HT1080 (cell line): ENCODE measurements at places on chromosomes 11 and 22. TPM values are rescaled to one million over a fixed set of nuclear protein-coding genes. Genes with fewer than 3 reads are reported as not detected.

DNA sequence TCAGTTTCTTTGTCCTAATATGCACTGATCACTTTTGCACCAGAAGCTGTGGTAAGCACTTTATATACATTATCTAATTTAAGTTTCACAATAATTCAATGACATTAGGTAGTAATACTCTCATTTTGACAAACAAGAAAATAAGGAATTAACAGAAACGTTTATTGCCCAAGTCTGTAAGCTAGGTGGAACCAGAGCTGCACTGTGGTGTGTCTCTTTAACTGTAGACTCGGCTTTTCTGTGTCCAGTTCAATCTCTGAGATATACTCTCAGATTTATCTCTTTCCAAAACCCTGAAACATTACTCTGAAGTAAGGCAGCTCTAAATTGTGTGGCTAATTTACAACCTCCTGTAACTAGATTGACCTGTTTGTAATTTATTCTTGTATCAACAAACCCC is 101.1 kb downstream of the MUC15 start:
- DNase-seq: no peak

DNA sequence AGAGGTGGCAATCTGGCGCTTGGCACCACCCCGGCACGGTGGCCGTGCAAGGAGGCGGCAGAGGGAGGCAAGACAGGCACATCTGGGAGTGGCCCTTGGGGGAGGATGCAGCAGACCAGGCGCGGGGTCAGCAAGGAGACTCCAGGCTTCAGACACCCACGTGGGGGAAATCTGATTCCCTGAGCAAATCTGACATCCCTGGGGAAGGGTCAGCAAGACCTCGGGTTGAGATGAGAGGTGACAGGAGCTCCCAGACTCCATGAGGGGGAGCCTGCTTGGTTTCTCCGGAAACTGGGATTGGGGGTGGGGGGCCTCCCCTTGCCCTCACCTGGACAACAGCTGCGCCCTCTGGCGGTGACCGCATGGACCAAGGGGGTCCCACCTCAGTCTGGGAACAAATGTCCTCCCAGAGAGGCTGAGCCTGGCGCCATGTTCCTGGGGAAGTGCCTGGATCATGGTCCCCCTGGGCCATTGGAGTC is 4.0 kb upstream of the RCOR2 start:
- DNase-seq: no peak

DNA sequence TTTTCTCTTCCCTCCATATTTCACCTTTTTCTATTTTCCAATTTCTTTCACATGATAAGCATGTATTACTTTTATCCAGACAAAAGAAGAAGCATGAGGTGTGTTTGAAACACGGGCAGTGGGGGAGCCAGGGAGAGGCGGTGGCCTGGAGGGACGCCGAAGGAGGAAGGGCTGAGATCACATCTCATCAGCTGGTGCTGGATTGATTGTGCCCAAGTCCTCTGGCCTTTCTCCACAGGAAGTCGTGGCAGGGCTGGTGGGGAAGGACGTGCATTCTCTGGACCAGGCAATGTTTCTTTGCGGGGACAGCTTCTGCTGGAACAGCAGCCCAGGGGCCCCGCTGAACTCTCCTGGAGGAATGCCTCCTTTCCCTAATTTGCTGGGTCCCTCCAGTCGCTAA is 82.9 kb downstream of the MIAT start:
- DNase-seq: no peak

DNA sequence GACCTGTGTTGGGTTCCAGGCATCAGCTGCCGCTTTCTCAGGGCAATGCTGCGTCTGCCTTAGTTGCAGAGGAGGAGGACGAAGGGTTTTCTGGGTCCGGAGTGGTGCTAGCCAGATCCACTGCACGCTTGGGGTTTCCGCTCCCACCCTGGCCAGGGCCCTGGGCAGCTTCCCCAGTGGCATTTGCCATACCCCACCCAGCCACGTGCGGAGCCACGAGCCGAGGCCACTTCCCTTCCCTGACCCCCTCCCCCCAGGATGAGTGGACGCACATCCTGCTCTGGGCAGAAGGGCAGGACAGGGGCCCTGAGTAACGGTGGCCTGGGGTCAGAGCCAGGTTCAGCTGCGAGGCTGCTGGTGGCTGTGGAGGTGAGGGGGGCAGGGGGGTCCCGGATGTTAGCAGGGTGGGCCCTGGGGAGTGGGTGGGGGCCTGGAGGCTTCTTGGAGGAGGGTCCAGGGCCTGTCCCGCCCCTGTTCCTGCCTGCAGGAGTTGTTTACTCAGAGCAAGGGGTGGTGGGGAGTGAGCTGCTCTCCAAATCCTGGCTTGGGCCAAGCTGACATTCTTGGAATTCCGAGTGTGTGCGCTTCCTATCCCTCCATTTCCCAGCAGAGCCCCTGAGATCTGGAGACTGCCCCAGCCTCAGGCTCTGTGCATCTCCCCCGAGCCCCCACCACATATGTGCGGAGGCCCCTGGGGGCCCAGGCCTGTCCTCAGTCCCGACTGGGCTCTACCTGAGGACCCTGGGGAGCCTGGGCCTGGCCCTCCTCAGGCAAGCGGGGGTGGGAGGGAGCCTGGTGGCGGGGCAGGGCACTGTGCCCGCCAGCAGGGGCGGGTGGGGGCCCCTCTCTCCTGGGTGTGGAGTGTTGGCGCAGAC is 1.4 kb downstream of the TSPAN4 start:
- DNase-seq: peak; percentile 96

PLEKHA7 gene
- total RNA-seq: 0.48 and 1.3 TPM in 2 replicates

NXPE4 gene
- total RNA-seq: not detected in 2 replicates

- DNase-seq: no peak
Measured at GRCh38 chr11:69708736-69709401, 5.0 kb upstream of the FGF19 start.

KCNK4 gene
- total RNA-seq: not detected in 2 replicates

DNA sequence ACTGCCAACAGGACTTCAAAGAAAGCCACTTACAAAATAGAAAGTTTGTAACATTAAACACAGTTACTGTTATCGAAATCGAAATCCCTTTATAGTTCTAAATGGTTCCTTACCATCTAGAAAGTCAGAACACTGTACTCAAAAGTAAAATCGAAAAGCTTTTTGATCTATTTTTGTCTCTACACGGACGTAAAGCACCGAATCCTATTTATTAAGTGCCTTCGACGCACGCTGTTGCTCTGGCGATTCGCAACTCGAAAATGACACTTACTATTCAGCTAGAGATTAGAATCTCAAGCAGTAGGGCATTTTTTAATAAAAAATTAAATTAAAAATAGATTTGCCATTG is 78.3 kb downstream of the LARGE1 start:
- DNase-seq: no peak

GRCh38 chr11:60155931-60156330 is 27.0 kb downstream of the MS4A6A start:
- no peak for DNase-seq

DNA sequence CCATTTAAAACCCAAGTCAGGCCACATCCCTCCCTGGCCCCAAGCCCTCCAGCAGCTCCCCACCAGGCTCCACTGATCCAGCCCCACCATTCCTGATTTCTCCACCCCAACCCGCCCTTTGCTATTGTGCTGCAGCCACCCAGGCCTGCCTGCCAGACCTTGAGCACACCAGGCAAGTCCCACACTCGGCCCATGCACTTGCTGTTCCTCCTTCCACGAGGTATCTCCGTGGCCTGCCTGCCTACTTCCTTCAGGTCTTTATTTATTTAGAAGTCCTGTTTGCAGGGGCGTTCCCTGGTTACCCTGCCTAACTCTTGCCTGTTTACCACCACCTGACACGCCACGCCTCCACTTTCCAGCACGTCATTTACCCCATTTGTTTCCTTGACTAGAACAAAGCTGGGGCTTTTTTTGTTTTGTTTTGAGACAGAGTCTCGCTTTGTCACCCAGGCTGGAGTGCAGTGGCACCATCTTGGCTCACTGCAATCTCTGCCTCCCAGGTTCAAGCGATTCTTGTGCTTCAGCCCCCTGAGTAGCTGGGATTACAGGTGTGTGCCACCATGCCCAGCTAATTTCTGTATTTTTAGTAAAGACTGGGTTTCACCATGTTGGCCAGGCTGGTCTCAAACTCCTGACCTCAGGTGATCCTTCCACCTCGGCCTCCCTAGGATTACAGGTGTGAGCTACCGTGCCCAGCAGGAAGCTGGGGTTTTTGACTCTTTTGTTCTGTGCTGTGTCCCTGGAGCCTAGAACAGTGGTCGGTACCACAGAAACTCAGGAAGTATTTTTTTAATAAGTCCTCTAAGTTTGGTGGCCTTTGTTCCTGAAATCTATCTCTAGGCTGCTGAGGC is 6.7 kb downstream of the CENPM start:
- no peak for DNase-seq
